Left ventricle myocardium superior (tissue), 1 donor: ENCODE measurements at places on chromosomes 11 and 22. TPM values are rescaled to one million over a fixed set of nuclear protein-coding genes. Genes with fewer than 3 reads are reported as not detected.

DNA sequence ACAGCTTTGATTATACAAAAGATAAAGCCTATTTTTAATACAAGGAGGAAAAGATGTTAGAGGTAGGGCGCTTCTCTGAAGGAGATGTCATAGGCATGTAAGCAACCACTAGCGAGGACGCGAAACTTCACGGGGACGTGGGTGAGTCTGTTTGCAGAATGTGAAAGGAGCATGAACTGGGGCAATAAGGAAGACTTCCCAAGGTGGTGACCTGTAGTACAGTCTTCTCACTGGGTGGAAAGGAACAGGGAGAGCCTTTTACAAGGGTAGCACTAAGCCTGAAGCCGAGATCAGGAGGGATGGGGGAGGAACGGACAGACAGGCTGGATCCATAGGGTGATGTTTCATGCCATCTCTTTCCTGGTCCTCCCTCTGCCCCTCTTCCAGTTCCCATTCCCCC is 10.0 kb upstream of the MICAL2 start:
- DNase-seq, result no peak

DNA sequence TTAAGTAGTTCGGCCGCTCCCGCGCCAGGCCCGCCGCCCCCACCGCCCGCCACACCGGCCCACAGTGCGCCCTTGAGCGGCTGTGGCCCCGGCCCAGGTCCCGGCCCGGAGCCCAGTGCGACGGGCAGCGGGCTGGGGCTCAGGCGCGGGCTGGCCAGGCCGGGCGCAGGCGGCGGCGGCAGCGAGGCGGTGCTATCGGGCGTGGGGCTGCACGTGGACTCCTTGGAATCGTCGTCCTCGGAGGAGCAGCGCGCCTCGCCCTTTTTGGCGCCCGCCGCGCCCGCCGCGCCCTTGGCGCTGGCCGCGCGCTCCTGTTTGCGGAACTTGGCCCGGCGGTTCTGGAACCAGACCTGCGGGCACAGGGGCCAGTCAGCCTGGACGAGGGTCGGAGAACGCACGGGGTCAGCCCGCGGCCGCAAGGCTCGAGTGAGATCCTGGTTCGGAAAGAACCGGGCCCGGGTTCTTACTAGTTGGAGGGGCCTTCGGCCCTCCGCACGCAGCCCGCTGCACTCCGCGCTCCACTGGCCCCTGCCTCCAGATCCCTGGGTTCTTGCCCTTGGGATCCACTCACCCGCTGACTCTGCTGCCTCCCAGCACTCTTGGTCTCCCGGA is 4.0 kb downstream of the PHOX2A start:
- peak; percentile 79 for DNase-seq

DNA sequence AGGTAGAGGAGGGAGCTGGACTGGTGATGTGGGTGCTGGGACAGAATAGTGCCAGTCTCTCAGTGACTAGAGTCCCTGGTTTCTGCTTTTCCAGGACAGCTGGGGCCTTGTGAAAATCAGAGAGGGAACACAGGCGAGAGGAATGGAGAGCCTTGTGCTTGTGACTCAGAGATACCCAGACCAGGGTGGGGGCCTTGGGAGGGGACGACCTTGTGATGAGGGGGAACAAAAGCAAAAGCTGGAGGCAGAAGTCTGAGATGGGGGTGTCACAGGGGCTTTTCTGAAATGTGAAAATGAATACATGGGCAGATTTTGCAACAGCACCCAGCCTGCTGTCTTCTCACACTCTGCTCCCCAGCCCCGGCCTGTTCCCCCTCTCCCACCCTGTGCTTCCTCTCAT is 3.4 kb upstream of the NR1H3 start:
- no peak for DNase-seq

DNA sequence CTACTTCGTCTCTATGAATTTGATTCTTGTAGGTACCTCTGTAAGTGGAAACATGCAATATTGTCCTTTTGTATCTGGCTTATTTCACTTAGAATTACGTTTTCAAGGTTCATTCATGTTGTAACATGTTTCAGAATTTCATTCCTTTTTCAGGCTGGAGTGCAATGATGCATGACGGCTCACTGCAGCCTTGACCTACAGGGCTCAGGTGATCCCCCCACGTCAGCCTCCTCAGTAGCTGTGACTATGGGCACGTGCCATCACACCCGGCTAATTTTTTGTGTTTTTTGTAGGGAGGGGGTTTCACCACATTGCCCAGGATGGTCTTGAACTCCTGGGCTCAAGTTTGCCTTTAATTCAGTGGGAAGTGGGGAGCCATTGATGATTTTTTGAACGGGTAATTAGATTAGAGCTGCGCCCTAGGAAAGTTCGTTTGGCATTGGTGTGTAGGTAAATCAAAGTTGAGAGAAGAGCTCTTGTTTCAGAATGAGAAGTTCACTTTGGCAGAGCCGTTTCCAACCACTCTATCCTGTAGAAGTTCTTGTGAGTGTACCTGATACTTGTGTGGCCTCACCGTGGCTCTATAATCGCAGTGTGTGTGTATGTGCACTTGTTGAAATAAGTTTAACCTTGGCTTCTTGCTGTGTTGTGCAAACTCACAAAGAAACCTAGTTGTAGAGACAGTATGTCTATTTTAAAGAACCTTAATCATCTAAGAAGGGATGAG is 115.9 kb downstream of the NAV2 start:
- no peak for DNase-seq

Gene BCO2
- 137 TPM for total RNA-seq

Gene DGAT2
- 18.3 TPM for total RNA-seq

Gene F2
- total RNA-seq, result not detected

GRCh38 chr11:34300026-34300925 is 57.5 kb downstream of the ABTB2 start:
- DNase-seq, result no peak

DNA sequence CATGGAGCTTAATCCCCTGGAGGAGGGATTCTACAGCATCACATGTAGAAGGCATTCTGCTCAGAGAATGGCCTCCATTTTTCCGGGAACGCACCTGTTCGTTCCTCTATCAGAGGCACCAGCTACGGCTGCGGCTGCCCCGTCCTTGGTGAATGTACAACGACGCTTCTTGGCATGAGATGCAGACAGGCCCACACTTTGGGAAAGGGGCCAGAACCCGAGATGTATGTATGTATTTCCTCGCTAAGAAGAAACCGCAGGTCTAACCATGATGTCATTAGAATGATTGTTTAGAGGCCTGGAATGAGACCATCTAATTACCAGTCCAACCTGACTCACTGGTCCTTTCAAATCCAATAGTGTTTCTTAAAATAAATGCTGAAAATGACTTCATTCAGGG is 1293.4 kb downstream of the TBC1D22A start:
- DNase-seq, result no peak

- no peak for DNase-seq
These were observed 84.5 kb upstream of the CHRM4 start for GRCh38 chr11:46475926-46476545.

Gene BRSK2
- 0.74 TPM for total RNA-seq

- peak; percentile 60 for DNase-seq
These were observed 679 bp upstream of the SSH3 start for GRCh38 chr11:67302571-67303131.
